ENCODE measurements at places on chromosomes 2 and 18.

DNA sequence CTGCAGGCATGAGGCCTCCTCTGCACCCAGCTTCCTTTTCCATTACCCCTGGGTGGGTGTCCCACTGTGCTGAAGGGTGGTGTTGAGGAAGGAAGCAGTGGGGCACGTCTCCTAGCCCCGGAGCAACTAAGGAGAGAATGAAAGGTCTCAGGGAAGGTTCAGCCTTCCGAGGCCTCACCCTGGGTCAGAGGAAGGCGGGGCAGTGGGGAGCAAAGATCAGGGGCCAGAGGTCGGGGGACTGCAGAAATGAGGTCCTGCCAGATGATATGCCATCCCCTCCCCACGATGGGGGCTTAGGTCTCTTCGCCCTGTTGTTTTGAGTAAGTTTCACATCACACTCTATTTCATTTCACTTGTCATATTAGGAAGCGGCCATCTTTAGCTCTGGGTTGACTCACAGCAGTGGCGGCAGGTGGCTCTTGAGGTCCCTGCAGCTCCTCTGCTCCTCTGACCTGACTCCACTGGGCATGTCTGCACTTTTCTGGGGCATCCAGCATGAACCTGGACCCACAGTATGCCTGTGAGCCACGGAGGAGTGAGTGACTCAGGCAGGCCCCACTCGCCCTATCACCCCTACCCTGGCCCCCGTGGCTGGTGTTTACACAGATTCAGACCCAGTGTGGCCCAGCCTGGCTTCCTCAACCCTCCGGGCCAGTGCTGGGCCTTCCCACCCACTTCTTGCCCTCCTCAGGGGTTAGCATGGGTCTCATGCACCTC, 153.7 kb upstream of the SMAD2 start:
- no peak for DNase-seq

- DNase-seq: peak; percentile 32
Observed at GRCh38 chr2:128026448-128027277, 1.2 kb downstream of the SAP130 start.

GRCh38 chr2:53252115-53252514, 515.5 kb upstream of the CHAC2 start:
- peak; percentile 5 for DNase-seq

- no peak for DNase-seq
Observed at GRCh38 chr2:182553483-182553882, 126.6 kb upstream of the PDE1A start.

- DNase-seq: peak; percentile 87
Observed at GRCh38 chr2:73006969-73007710, 64.4 kb downstream of the SFXN5 start.

DNA sequence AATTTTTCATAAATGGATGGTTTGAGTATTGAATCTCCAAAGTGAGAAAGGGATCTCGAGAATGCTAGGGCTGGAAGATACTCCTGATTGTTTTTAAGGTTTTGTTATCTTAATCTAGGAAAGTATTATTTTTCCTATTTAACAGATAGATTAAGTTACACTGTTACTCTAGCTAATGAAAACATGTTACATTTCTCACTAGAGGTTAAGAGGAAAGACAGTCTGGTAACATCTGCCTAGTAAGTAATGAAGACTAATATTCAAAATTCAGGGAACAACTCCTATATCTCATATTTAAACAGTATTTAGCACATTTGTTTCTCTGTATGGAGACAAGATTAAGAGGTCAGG, 2.0 kb downstream of the GALNT3 start:
- no peak for DNase-seq

GRCh38 chr2:176500901-176501300, 231.7 kb downstream of the MTX2 start:
- peak; percentile 55 for DNase-seq

GRCh38 chr18:9659499-9660375, 45.4 kb upstream of the PPP4R1 start:
- DNase-seq: no peak

GRCh38 chr2:230872151-230872967, 7.6 kb downstream of the ITM2C start:
- DNase-seq: no peak

DNA sequence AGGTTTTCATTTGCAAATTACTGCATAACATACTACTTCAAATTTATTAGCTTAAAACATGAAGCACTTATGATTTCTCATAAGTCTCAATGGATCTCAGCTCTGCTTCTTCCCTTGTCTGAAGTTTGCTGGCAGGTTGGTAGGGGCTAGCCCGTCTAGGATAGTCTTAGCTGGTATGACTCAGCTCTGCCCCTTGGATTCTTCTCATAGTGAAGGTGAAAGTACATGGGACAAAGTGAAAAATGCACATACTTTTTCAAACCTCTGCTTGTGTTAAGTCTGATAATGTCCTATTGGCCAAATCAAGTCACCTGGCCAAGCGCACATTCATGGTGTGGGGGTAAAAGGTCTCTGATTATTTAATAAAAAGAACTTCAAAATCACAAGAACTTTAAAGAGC, 184.8 kb upstream of the VWC2L start:
- DNase-seq: no peak

DNA sequence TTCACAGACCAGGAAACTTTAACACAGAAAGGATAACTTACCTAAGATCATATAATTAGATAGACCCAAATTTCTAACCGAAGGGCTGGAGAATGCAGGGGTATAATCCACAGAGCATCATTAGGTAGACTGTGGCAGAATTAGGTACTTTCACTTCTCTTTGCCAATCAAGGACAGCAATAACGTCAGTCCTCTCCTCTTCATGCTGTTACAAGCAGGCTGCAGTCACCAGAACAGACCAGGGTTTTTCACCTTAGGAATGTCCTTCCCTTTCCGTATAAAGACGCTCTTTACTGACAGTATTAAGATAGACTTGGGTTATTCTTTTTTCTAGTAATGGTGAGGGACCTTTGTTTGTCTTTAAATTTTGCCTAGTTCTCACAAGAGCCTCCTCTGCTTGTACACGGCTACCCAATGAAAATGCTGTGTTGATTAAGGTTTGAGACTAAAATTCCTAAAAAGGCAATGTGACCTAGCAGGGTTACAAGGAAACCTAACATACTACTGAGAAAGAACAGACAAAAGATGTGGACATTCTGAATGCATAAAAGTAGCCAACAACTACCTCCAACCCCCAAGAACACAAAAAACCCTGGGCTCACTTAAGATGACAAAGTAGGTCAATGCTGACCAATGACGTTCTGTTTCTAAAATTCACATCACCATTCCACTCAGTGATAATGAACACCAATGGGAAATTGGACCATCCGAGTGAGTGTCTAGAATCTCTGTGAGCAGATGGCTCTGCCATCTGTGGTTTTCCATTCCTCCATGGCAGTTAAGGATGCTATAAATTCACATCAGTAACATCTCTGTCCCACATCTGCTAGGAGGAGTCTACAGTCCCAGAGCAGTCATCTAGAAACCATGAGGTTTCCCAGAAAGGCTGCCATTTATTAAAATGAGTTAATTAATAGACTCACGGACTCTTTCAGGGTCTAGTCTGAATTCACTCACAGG, 2.1 kb downstream of the PDIA6 start:
- peak; percentile 22 for DNase-seq

GRCh38 chr2:171706152-171706803, 19.0 kb downstream of the DYNC1I2 start:
- DNase-seq: peak; percentile 53

- no peak for DNase-seq
Observed at GRCh38 chr2:238494573-238494961, 67.8 kb downstream of the ASB1 start.

DNA sequence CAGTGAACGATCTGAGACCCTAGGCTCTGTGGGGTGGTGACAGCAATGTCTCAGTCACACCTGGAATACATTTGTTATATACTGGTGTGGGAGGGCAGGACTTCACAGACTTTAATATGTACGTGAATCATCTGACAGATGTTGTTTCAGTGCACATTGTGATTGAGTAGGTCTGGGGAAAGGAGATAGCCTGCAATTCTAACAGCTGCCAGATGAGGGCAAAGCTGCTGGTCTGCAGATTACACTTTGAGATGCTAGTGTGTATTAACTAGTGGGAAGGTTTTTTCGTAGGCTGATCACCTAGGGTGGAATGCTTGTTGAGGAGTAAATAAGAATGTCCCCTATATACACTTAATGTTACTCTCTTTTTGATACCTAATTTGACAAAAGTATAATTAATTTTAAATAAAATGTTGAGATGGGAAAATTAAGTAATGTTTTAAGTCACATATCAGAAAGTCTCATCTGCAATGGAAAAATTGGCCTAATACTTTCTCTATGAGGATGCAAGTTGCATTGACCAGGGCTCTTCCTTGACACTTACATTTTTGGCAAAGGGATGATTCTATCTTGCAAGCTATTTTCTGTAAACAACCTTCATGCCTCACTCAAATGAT, 496.9 kb upstream of the HNMT start:
- DNase-seq: peak; percentile 3

GRCh38 chr2:115194623-115195022, 752.2 kb downstream of the DPP10 start:
- no peak for DNase-seq

DNA sequence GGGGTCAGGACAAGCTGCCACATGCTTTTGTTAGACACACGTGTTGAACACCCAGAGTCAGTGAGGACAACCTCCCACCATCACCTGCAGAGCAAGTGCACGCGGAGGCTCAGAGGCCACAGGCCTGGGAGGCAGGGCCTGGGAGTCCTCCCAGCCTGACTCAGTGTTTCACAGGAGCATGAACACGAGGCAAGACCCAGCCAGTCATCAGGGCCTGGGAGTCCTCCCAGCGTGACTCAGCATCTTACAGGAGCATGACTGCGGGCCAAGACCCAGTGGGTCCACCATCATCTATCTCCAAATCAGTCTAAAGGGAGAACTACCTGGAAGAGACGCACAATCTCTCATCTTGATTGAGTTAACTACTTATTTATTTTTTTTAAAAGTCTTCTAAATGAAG, 112.6 kb upstream of the PXDN start:
- no peak for DNase-seq

DNA sequence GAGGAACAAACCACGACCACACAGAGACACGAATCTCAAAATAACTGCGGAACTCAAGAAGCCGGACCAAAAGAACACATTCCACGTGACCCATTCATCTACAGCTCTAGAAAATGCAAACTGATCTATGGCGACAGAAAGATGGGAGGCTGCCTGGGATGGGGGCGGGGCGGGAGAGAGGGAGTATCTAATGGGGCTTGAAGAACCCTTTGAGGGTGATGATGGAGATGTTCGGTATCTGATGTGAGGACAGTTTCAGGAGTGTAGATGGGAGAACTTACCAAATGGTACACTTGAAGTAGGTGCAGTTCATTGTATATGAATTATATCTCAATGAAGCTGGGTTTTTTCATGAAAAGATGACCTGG, 34.6 kb upstream of the KLF11 start:
- no peak for DNase-seq

DNA sequence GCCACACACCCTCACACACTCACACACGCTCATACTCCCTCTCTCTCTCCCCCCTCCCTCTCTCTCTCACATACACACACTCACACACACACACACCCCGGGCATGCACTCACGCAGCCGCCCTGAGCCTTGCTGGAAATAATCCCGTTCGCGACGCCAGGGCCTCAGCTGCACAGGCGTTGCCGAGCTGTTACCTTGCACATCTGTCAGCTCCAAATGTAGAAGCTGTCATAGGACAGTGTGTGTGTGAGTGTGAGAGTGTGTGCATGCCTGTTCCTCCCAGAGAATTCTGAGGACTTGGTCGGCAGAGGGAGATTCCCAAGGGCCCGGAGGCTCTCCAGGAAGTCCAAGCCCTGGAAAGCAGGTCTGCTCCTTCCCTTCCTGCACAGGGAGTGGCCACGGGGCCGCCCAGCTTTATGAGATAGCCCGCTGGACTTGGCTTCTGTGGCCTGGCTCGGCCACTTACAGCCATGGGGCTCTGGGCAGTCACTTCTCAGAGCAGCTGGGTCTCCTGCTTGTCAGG, 8.6 kb downstream of the SPR start:
- DNase-seq: peak; percentile 20

DNA sequence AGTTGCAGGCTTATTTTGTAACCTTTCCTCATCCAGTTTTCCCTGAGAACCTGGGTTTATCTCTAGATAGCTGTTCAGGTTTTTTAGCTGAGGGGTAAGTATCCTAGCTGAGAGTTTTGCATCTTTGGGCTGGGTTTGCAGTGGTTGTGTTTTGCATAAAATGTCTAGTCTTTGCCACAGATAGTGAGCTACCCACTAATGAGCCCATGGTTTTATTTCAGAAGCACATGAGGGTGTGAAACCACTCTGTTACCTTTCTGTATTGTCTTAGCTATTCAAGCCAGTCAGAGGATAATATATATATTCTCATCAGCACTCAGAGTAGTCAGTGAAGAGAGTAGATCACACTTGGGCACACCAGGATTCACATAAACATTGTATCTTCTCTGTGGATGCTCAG, 24.6 kb upstream of the TXNDC2 start:
- no peak for DNase-seq

DNA sequence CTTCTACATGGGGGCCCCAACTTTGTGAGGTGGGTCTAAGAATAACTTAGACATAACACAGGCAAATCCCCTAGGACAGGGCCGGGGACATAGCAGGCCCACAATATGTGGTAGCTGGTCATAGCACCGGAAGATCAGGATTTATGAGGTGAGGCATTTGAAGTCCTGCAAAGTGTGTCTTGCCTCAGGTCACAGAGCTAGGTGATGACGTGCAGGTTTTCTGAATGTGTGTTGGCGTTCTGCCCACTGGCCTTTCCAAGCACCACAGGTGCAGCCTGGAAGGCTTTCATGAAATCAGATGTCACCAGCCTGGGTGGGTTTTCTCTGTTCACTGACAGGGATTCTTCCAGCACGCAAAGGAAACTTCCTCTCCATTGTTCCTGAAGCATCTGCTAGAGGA, 119.1 kb downstream of the LRATD1 start:
- no peak for DNase-seq

- peak; percentile 62 for DNase-seq
Observed at GRCh38 chr2:42906557-42907411, 114.4 kb upstream of the HAAO start.

GRCh38 chr2:172813314-172813888, 77.8 kb downstream of the RAPGEF4 start:
- peak; percentile 68 for DNase-seq

DNA sequence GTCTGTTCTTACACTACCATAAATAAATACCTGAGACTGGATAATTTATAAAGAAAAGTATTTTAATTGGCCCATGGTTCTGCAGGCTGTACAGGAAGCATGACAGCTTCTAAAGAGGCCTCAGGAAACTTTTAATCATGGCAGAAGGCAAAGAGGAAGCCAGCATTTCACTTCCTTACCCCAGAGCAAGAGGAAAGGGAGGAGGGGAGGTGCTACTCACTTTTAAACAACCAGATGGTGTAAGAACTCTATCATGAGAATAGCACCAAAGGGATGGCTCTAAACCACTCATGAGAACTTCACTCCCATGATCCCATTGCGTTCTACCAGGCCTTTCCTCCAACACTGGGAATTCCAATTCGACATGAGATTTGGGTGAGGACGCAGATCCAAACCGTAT, 344.4 kb upstream of the SLC39A10 start:
- no peak for DNase-seq
